ENCODE measurements at places on chromosomes 11 and 22.

- no peak for ATAC-seq
Observed at GRCh38 chr11:34721646-34722045, 100.8 kb downstream of the EHF start.

- peak; percentile 85 for ATAC-seq
Observed at GRCh38 chr22:43385770-43386641, 25.8 kb upstream of the MPPED1 start.

- no peak for ATAC-seq
Observed at GRCh38 chr11:75812542-75813040, 2.4 kb upstream of the UVRAG start.

GRCh38 chr22:44391015-44391414, 78.3 kb upstream of the SHISAL1 start:
- ATAC-seq, result peak; percentile 45

- no peak for ATAC-seq
Observed at GRCh38 chr11:119153049-119153818, 4.4 kb downstream of the ABCG4 start.

DNA sequence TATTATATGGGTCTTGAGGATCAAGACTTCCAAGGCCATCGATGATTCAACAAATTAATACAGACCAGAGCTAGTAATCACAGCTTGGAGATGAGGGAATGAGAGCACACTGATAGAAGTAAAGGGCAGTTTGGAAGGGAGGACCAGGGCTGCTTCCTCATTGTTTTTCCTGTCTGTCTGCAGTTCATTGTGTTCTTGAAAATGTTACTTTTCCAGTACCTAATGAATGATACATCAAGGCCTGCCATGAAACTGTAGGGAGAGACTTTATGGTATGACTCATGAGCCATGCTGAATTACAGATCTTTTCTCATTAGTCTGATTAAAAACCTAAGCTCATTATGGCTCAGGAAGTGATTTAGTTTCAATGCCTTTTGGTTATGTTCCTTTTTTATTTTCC, 855.6 kb downstream of the KCNA4 start:
- ATAC-seq, result no peak

- ATAC-seq, result no peak
Observed at GRCh38 chr22:32534252-32535235, 59.9 kb downstream of the FBXO7 start.

DNA sequence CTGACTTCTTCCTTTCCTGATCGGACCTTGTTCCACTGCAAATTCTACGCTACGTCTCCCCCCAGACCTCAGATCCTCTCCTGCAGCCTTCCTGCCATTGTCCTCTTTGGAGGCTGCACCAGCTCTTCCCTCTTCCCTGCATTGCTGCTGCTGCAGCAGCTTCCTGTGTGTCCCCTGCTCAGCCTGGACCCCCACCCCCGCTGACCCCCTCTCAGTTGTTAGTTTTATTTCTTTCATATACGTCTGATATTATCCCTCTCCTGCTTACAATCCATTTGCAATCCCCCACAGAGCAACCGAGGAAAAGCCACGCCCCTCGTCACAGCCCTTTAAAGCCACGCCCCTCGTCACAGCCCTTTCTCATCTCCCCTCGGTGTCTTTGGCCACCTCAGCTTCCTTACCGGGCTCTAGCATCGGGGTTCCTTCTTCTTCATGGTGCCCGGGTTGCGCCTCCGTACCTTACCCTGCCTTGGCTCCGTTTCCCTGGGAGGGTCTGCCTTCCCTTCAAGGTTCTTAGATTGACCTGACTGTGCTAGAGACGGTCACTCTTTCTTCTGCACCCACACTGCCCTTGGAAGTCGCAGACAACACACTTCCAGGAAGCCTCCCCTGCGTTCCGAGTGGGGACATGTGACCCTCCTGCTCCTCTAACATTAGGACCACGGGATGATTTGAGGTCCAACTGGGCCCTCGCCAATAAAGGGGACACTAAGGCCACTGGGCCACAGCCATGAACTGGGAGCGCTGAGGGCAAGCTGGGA, 4.8 kb downstream of the MRGPRG start:
- ATAC-seq, result no peak

DNA sequence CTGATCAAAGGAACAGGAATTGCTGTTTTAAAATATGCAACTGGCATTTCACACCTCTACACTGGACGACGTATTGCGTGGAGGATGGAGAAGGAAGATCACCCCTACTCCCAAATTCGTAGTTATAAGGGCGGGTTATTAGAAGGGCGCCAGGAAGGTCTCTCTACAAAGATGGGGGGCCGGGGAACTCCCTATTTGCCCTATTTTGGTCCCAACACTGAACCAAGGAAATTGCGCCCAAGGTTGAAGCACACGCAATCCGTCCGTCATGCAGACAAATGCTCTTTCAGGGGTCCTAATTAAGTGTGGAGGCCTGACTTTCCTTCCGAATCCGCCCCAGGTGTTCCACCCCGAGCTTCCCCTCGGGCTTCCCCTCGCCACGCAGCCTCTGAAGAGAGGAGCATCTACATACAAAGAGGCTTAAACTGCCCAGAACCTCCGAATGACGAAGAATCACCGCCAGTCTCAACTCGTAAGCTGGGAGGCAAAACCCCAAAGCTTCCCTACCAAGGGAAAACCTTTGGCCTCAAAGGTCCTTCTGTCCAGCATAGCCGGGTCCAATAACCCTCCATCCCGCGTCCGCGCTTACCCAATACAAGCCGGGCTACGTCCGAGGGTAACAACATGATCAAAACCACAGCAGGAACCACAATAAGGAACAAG, 396 bp downstream of the NPAT start:
- ATAC-seq, result peak; percentile 3

DNA sequence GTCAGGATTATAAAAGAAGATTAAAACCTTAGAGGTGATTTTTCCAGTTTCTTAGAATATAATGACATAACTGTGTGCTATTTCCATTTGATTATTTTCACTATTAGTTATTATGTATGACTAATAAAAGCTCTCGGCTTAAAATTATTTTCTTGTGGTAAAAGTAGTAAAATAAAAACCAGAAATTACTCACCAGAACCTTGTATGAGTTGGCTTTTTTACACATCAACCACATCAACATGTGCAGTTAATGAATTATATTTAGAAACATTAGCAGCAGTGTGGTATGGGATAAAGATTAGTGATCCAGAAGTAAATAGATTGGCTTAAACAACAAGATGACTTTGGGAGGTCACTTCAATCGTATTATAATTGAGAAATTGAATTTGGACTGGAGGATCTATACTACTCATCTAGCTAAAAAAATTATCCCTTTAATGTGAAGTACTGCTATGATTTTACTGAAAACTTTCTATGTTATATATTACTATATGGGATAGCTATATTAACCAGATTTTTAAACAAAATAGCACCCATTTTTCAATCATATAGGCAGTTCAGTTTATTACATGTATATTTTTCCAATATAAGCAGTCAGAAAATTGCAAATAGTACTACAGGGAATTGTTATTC, 2.8 kb upstream of the BCO2 start:
- no peak for ATAC-seq

DNA sequence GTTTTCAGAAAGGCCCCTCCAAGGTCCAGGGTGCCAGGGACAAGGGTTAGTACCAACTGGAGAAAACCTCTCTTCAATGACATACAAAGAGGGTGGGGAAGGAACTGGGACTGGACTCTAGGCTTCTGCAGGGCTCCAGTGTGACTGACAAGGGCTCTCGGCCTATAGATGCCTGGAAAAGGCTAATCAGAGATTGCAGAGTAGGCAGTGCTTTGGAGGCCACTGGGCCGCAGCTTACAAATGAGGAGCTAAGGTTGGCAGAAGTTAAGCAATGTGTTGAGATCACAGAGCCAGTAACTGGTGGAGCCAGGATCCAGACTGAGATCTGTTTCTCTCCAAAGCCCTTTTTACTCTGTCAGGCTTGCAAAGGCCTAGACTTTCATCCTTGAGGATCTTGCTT, 7.4 kb upstream of the DGKZ start:
- no peak for ATAC-seq

- no peak for ATAC-seq
Observed at GRCh38 chr11:1839204-1839923, 583 bp downstream of the TNNI2 start.

- no peak for ATAC-seq
Observed at GRCh38 chr11:44884056-44884455, 66.6 kb downstream of the TP53I11 start.

- ATAC-seq, result no peak
Observed at GRCh38 chr11:95776859-95777258, 12.7 kb downstream of the FAM76B start.

GRCh38 chr11:113531575-113532451, 56.6 kb upstream of the DRD2 start:
- no peak for ATAC-seq

GRCh38 chr11:129640671-129641070, 175.0 kb upstream of the TMEM45B start:
- ATAC-seq, result no peak
